Natural killer cell treated with Interleukin-12 subunit alpha and Interleukin-12 subunit beta and Interleukin-15 and Interleukin-18, amount 100 ng/mL, for 72 hours (primary cell): ENCODE measurements at places on chromosomes 13 and 19. TPM values are rescaled to one million over a fixed set of nuclear protein-coding genes. Genes with fewer than 3 reads are reported as not detected.

DNA sequence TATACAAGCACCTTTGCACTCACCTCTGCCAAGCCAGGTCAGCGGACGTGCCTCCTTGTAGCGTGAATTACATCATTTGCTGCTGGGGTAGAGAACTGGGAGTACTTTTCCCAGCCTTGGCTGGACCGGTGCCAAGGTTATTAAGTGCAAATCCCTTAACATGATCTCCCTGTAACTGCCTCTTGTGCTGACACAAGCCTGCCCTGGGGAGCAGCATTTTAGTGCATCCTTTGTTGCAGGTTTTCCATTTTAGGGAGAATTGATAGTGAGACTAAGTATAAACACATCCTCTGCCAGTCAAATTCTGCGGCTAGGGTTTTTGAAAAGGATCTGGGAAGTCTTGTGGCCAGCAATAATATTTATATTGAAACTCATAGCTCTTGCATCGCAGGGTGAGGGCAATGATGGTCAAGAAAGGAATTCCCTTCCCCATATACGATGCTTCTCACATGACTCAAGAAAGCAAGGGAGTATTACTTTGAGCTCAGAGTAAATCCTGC lies 32.7 kb upstream of the DCLK1 start:
- DNase-seq = no peak

- no peak for DNase-seq
These were observed 8.7 kb downstream of the SIRT6 start for GRCh38 chr19:4173479-4174212.

LILRB4 gene
- total RNA-seq = not detected

- DNase-seq = no peak
These were observed 62.0 kb downstream of the PARP4 start for GRCh38 chr13:24450530-24450929.
